ENCODE measurements at places on chromosomes 16 and 17. TPM values are rescaled to one million over a fixed set of nuclear protein-coding genes. Genes with fewer than 3 reads are reported as not detected.

DNA sequence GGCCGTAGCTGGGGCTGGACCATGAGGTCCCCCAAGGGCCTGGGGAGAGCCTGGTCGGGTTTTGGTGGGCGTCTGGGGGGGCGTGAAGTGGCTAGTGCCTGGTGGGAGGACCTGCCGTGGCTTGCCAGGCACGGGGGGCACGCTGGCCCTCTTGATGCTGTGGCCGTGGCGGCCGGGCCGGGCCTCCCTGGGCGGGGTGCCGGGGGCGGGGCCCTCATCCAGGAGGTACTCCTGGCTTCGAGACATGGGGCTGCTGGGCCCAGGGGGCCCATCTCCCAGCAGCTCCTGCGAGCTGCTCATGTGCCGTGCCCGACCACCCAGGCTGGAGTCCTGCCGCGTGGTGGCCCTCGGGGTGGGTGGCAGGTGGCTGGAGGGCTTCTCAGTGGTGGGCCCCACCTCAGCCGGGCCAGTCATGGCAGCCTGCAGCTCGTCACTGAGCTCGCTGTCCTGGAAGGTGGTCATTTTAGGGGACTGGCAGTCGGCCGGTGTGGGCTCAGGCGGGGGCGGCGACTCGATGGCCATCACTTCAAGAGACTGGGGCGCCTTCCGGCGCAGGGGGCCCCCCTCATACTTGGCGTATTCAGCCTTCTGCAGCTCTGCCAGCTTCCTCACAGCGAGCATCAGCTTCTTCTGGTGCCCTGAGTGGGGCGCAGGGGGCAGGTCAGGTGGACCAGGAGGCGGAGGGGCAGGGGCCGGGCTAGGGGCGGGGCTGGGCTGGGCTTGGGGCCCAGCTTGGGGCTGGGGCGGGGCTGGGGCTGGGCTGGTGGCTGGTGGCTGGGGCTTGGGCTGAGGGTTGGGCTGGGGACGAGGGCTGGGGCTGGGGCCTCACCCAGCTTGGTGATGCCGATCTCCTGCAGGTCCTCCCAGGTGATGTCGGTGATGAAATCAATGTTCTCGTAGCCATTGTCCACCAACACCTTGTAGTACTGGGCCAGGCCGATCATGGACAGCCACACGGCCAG, 15.2 kb downstream of the CASKIN1 start:
- no peak overlapping the region for H3K4me3 ChIP-seq
- H3K27me3 ChIP-seq, result no peaks in the 10 kb centered on the region
- DNase-seq, result no peak
- no peak overlapping the region for H3K27ac ChIP-seq

GRCh38 chr17:75895370-75896155, 1.2 kb downstream of the TRIM65 start:
- peaks cover 5% of the 10 kb centered on the region for H3K36me3 ChIP-seq
- H3K27ac ChIP-seq, result peak overlapping the region; percentile 99
- no peaks in the 10 kb centered on the region for H3K27me3 ChIP-seq
- H3K4me1 ChIP-seq, result peaks cover 32% of the 10 kb centered on the region
- H3K4me3 ChIP-seq, result peak overlapping the region; percentile 78

- H3K36me3 ChIP-seq, result peaks cover 45% of the 10 kb centered on the region
- peaks cover 22% of the 10 kb centered on the region for H3K4me1 ChIP-seq
- DNase-seq, result no peak
These were observed 16.5 kb upstream of the MRPS23 start for GRCh38 chr17:57866319-57866718.

- no peak for DNase-seq
- peaks cover 10% of the 10 kb centered on the region for H3K4me1 ChIP-seq
- no peak overlapping the region for H3K27ac ChIP-seq
- H3K27me3 ChIP-seq, result no peaks in the 10 kb centered on the region
- H3K4me3 ChIP-seq, result no peak overlapping the region
- no peaks in the 10 kb centered on the region for H3K36me3 ChIP-seq
These were observed 18.1 kb downstream of the KCNJ2 start for GRCh38 chr17:70187383-70187782.

GRCh38 chr16:58679763-58680162, 4.8 kb downstream of the SLC38A7 start:
- no peak overlapping the region for H3K4me3 ChIP-seq
- no peak for DNase-seq
- no peaks in the 10 kb centered on the region for H3K36me3 ChIP-seq
- H3K27ac ChIP-seq, result no peak overlapping the region
- no peaks in the 10 kb centered on the region for H3K27me3 ChIP-seq
- peaks cover 18% of the 10 kb centered on the region for H3K4me1 ChIP-seq

CLEC3A gene
- total RNA-seq, result not detected

All from heart right ventricle (tissue), 16 donors.